ENCODE measurements at places on chromosomes 5 and 9.

DNA sequence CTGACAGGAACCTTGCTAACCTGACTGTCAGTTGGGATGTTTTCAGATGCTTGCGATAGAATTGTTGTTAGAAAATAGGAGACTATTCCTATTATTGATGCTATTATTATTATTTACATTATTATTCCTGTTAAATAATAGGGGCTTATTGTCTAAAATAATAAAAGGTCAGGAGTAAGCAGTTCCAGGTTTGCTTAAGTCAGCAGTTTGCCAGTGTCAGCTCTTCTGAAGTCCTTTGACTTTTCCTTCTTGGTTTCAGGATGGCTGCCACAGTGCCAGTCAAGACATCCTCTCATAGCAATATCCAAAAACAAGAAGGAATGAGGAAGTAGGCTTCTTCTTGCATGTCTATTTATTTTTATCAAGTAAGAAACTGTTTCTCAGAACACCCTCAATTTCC, 141.7 kb upstream of the MARCHF11 start:
- no peak overlapping the region for H3K4me3 ChIP-seq
- H3K27me3 ChIP-seq, result peaks cover 67% of the 10 kb centered on the region
- H3K4me1 ChIP-seq, result no peaks in the 10 kb centered on the region
- no peaks in the 10 kb centered on the region for H3K36me3 ChIP-seq
- H3K27ac ChIP-seq, result no peak overlapping the region

GRCh38 chr5:83767409-83767992, 46.8 kb upstream of the HAPLN1 start:
- H3K27ac ChIP-seq, result no peak overlapping the region
- no peak for DNase-seq
- H3K4me1 ChIP-seq, result no peaks in the 10 kb centered on the region
- H3K27me3 ChIP-seq, result no peaks in the 10 kb centered on the region
- peaks cover 8% of the 10 kb centered on the region for H3K36me3 ChIP-seq
- H3K4me3 ChIP-seq, result no peak overlapping the region

DNA sequence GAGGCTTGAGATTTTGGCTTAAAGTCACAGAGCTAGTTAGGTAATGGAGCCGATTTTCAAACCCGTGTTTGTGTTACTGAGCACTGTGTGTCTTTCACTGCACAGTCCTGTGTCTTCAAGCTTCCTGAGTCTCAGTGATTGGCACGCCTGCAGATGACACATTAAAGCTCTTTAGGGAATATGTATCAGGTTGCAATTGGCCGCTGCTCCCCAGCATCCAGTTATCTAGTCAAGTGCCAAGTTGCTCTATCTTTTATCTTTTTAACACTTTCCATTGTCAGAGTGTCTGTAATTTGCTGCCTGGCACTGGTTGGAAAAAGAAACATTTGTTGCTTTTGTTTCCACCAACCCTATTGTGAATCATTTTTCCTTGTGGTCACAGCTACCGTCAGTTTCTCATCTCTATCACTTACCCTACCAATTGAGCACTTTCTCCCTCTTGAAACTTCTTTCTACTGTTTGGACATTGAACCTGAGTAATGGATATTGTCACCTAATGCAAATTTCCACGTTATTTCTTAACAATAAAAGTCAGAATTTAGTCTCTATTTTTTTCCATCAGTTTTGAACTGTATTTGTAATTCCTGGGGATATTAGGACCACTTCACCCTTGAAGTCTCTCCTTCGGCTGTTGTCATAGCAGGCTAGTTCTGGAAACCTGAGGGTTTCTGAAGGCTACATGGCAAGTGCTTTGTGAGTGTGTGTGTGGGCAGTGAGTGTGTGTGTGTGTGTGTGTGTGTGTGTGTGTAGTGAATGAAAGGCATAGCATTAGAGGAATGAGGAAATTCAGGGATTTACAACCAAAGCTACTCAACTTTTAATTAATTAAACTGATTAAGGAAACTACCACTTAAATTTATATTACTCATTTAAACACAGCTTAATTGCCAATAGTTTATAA, 274.3 kb downstream of the ISL1 start:
- no peak overlapping the region for H3K27ac ChIP-seq
- DNase-seq, result no peak
- peaks cover 46% of the 10 kb centered on the region for H3K4me1 ChIP-seq
- no peak overlapping the region for H3K4me3 ChIP-seq

DNA sequence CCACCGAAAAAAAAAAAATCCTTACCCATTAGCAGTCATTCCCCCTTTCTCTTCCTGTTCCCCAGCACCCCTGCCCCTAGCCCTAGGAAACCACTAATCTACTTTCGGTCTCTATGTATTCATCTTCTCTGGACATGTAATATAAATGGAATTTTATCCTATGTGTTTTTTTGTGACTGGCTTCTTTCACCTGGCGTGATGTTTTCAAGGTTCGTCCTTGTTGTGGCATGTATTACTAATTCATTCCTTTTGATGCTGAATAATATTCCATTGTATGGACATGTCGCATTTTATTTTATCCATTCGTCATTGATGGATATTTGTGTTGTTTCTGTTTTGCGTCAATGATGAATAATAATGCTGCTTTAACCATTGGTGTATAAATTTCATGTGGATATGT, 42.8 kb upstream of the SH3GL2 start:
- peaks cover 17% of the 10 kb centered on the region for H3K27me3 ChIP-seq
- H3K4me3 ChIP-seq, result no peak overlapping the region
- DNase-seq, result no peak
- no peaks in the 10 kb centered on the region for H3K4me1 ChIP-seq
- no peaks in the 10 kb centered on the region for H3K36me3 ChIP-seq

GRCh38 chr5:4815002-4815401, 325.1 kb upstream of the ADAMTS16 start:
- peaks cover 21% of the 10 kb centered on the region for H3K27me3 ChIP-seq
- DNase-seq, result no peak
- H3K4me1 ChIP-seq, result peaks cover 7% of the 10 kb centered on the region
- H3K36me3 ChIP-seq, result no peaks in the 10 kb centered on the region
- no peak overlapping the region for H3K27ac ChIP-seq

All from mesothelial cell of epicardium (in vitro differentiated cells).